Cerebellar nuclear complex (tissue), 1 donor: ENCODE measurements at places on chromosomes 2 and 18.

DNA sequence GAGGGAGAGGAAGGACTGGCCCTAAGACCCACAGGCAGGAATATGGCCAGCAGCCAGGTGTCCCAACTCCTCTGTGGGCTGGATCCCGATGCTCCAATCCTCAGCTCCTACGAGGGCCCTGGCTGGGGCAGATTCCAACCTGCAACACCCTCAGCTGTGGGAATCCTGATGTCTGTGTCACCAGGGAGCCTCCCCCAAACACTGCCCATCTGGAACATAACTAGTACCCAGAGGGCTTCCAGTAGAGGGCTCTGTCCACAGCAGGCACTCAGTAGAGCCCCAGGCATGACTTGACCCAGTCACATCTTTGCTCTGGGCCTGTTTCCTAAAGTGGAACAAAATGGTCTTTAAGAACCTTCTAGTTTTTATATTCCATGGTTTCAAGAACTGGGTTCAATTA lies 20.6 kb upstream of the LOXHD1 start:
- DNase-seq, result no peak

GRCh38 chr18:413233-413632 lies 87.3 kb downstream of the COLEC12 start:
- no peak for DNase-seq

- DNase-seq, result no peak
Measured at GRCh38 chr2:126381091-126381490, 274.9 kb upstream of the GYPC start.

- no peak for DNase-seq
Measured at GRCh38 chr2:9001778-9002177, 1.7 kb downstream of the MBOAT2 start.

DNA sequence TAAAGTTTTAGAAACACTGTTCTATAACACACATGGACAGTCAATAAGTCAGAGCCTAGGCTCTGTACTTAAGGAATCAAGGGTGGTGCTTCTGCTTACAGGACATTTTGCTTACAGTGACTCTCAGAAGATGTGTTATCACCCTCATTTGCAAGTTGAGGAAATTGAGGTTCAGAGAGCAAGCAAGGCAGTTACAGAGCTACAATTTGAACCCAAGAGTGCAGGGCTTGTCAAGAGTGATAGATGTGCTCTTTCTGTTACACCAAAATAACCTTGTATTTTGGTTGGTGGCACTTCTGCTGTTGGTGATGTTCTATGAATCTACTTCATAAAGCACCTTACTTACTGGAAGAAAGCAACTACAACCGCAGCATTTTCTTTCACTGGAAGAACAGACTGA lies 170.2 kb downstream of the THADA start:
- DNase-seq, result no peak

DNA sequence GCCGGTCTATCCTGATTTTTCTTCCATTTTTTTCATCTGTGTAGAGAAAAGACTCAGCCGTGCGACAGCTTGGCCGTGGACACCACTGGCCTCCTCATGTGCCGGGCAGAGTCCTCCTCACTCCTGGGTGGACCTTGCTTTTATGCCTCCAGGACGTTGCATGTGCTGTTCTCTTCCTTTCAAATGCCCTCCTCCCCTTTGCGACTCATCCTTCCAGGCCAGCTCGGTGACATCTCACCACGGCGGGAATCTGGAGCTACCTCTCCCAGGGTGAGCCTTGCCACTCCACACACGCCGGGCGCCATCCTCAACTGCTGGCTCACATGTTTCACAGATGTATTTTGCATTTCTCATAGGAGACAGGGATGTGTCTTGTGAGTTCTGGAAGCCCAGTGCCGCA lies 198.5 kb upstream of the HDAC4 start:
- DNase-seq, result no peak

DNA sequence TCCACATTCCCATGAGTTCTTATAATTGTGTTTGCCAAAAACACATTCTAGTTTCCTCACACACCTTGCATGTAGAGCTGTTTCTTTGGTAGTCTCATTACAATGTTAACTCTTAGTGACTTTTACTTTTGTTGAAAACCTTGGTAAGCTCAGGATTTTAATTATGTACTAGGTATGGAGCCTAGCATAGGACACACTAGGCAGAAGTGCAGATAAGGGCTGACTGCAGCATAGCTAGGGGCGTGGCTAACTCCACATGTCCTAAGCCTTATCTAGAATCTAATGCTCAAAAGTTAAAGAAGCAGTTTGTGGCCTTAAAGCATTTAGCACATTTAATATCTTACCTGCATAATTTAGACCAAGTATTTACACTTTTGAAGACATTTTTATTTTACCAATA lies 153.7 kb upstream of the FBXO11 start:
- DNase-seq, result no peak

GRCh38 chr2:70041663-70042062 lies 45.6 kb upstream of the PCBP1 start:
- DNase-seq, result no peak

DNA sequence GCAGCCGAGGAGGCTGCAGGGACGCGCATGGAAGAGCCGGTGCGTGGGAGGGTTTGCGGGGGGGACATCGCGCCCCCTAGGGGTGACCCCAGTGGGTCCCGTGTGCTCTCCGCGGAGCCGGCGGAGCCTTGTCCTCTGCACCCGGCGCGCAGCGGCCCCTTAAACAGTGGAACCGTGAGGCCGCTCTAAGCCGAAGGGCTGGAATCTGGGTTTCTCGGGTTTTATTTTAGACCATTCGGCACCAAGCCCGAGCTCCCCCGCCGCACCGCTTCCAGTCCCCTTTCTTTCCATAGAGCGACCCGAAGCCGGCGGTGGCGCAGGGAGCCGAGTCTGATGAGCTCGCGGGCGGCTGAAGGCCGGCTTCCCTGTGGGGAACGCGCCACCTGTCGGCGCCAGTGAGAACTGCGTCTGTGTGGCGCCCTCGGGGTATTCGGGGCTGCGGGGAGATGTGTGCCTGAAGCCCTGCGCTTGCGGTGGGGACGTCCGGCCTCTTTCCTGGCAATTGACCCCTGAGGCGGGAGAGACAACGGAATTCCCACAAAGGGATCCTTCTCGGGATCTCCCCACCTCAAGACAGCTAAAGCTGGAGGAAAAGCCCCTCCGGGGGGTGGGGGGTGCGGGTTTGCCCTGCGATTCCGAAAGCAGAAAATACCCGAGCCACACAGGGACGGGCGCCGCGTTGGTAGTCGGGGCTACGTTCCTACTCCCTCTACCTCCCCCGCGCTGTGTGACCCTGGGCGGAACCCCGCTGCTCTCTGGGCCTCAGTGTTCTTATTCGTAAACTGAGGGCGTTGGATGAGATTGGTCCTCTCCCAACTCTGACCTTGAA lies 8.2 kb upstream of the EN1 start:
- no peak for DNase-seq

GRCh38 chr2:8514796-8515758 lies 166.8 kb upstream of the ID2 start:
- DNase-seq, result no peak

- DNase-seq, result no peak
Measured at GRCh38 chr2:104447831-104448434, 406.0 kb upstream of the POU3F3 start.

DNA sequence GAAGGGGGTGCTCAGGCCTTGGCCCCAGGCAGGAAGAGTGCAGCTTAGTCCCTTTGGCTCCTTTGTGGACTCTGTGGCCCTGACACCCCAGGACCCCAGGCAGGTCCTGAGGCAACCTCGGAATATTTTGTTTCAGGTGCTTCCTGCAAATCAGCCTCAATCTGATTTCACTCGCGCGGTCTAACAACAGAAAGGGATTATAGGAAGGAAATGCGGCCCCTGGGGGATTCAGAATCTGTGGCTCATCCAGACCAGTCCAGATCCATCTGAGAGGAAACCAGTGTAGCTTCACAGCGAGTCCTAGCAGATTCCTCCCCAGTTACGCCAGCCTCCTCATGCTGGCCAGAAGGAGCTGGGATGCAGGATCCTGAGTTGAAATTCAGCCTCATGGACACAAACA lies 59.5 kb upstream of the YWHAQ start:
- no peak for DNase-seq

GRCh38 chr2:200637901-200638300 lies 52.1 kb downstream of the AOX1 start:
- DNase-seq, result no peak

DNA sequence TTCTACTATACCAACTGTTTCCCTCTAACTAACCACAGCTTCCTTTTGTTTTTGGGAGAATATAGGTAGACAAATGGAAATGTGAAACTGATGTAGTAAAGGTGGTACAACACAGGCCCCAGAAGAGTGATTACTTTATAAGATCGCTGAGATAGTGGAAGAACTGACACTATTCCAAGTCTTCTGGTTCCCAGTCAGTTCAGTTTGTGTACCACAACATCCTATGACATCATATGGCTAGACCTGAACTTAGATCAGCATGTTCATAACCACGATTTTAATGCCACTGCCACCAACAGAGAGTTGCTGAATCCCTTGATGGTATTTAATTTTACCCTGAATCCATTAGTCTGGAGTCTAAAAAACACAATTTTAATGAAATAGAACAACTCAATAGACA lies 328.9 kb downstream of the GPD2 start:
- no peak for DNase-seq
